ENCODE measurements at places on chromosomes 6 and 20. TPM values are rescaled to one million over a fixed set of nuclear protein-coding genes. Genes with fewer than 3 reads are reported as not detected.

DNA sequence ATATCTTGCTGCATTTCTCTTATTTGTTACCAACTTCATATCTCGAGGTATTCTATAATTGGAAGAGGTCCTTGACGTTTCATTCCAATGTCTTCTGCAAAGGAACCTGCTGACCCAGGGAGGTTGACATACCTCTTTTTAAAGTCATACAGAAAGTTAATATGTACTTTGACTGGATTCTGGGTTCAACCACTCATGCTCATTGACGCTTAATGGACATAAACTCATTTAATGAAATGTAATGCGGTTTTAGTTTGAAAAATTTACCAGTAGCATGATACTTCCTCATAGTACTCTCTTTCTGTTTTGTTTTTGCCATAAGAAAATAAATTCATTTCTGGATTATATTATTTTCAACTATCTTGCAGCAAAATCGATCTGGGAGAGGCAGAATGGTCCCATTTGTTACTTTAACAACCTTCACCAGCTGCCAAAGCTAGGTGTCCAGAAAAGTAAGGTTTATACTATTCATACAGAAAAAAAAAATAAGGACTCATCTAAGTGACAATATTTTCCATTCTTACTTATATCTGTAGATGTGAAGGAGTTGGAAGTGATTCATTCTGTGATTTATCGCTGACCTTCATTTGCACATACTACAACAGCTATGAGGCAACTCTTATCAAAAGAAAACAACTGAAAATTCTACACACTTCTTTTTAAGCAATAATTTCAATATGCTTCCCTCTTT is 101.6 kb downstream of the ATXN1 start:
- H3K27me3 ChIP-seq: no peaks in the 10 kb centered on the region
- peaks cover 11% of the 10 kb centered on the region for H3K36me3 ChIP-seq
- H3K27ac ChIP-seq: no peak overlapping the region
- H3K4me3 ChIP-seq: no peak overlapping the region

The TRAPPC3L gene
- not detected for polyA plus RNA-seq

The HRH3 gene
- polyA plus RNA-seq: 0.09 TPM

GRCh38 chr6:4314201-4314707 is 178.9 kb upstream of the ECI2 start:
- H3K4me3 ChIP-seq: no peak overlapping the region
- H3K27ac ChIP-seq: no peak overlapping the region
- DNase-seq: no peak
- peaks cover 17% of the 10 kb centered on the region for H3K4me1 ChIP-seq
- no peaks in the 10 kb centered on the region for H3K36me3 ChIP-seq
- no peaks in the 10 kb centered on the region for H3K27me3 ChIP-seq

GRCh38 chr6:135481783-135482369 is 15.7 kb downstream of the AHI1 start:
- H3K4me3 ChIP-seq: no peak overlapping the region
- peaks cover 45% of the 10 kb centered on the region for H3K36me3 ChIP-seq
- no peak overlapping the region for H3K27ac ChIP-seq
- no peaks in the 10 kb centered on the region for H3K4me1 ChIP-seq

DNA sequence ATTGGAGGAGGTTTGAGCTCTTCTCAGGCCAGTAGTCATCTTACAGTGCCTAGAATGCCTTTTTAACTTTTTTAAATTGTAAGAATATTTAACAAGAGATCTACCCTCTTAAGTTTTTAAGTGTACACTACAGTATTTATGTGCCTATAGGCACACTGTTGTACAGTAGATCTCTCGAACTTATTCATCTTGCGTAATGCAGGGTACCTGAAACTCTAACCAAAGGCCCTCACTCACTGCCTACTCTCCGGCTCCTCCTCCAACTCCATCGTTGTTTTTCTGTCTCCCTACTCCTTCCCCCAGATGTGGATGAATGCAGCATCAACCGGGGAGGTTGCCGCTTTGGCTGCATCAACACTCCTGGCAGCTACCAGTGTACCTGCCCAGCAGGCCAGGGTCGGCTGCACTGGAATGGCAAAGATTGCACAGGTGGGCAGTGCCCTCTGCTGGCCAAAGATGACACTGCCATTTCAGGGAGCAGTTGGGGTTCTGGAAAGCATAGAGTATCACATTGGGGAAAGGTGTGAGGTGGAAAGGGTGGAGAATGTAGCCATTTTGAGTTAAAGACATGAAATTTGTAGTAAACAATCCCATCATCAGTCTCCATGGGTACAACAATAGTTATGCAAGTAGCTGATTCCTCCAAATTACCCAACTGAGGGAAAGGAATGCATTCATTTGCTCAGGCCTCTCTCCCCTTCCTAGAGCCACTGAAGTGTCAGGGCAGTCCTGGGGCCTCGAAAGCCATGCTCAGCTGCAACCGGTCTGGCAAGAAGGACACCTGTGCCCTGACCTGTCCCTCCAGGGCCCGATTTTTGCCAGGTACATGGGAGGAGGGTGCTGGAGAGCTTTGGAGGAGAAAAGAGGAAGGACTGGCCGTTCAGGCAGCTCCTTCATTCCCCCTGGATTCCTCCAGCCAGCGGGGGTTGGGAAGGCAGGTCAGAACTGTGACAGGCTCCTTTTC is 18.4 kb upstream of the ZNF76 start:
- no peaks in the 10 kb centered on the region for H3K27me3 ChIP-seq
- peaks cover 17% of the 10 kb centered on the region for H3K4me1 ChIP-seq
- H3K36me3 ChIP-seq: peaks cover 25% of the 10 kb centered on the region

DNA sequence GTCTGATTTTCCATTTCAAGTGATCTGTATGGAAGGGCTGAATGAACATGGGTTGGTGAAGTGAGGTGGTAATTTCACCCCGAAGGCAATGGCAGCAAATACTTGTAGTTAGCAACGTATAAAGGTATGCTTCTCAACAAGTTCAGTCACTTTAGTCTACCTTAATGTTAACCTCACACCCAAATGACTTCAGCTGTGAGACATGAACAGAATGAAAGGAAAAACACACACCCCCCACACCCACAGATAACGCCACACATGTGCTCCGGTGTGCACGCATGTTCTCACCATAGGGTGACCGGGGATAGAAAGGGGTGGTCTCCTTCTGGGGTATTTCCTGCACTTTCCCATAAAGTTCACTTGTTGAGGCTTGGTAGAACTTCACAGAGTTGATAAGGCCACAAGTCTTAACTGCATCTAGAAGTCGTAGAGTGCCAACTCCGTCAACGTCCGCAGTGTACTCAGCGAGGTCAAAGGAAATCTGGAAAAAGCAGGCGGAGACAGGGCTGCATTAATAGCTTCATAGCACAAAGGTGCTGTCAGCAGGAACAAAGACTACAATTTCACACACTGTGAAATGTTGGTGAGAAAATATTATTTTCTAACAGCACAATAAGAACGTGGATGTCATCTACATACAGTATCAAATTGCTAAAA is 284.8 kb downstream of the GMDS start:
- no peaks in the 10 kb centered on the region for H3K4me1 ChIP-seq
- H3K4me3 ChIP-seq: no peak overlapping the region
- H3K36me3 ChIP-seq: no peaks in the 10 kb centered on the region
- no peaks in the 10 kb centered on the region for H3K27me3 ChIP-seq

- H3K4me3 ChIP-seq: peak overlapping the region; percentile 89
- H3K4me1 ChIP-seq: peaks cover 12% of the 10 kb centered on the region
- peaks cover 2% of the 10 kb centered on the region for H3K27me3 ChIP-seq
- no peaks in the 10 kb centered on the region for H3K36me3 ChIP-seq
- H3K27ac ChIP-seq: peak overlapping the region; percentile 89
- DNase-seq: peak; percentile 52
These were observed 472 bp upstream of the PAQR8 start for GRCh38 chr6:52361414-52361944.

The ZSCAN23 gene
- 5.1 TPM for polyA plus RNA-seq

GRCh38 chr6:120230008-120230407 is 880.4 kb upstream of the MAN1A1 start:
- H3K27ac ChIP-seq: no peak overlapping the region
- no peaks in the 10 kb centered on the region for H3K36me3 ChIP-seq
- H3K4me3 ChIP-seq: no peak overlapping the region
- DNase-seq: no peak

DNA sequence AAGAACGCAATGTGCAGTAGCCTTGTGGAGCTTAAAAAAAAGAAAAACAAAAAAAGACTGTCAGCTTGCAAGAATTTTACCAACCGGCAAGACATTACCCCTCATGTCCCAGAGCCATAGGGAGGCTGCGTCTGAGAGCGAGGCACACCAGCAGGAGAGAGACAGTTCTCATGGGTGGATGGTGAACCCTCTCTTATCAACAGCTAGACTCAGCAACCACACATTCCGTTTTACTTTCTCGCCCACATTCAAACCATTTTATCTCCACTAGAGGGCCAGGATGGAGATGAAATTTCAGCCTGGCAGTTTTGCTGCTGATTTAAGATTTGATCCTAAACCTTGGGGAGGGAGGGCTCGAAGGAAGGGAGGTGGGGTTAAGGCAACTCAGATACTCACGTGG is 247.0 kb downstream of the ATXN1 start:
- H3K27ac ChIP-seq: no peak overlapping the region
- DNase-seq: peak; percentile 60
- H3K4me3 ChIP-seq: no peak overlapping the region

The ANKS1A gene
- polyA plus RNA-seq: 39.8 TPM

- no peak for DNase-seq
- no peak overlapping the region for H3K4me3 ChIP-seq
- no peak overlapping the region for H3K27ac ChIP-seq
- H3K36me3 ChIP-seq: peaks cover 7% of the 10 kb centered on the region
These were observed 3.9 kb upstream of the TRIM39 start for GRCh38 chr6:30322527-30323501.

DNA sequence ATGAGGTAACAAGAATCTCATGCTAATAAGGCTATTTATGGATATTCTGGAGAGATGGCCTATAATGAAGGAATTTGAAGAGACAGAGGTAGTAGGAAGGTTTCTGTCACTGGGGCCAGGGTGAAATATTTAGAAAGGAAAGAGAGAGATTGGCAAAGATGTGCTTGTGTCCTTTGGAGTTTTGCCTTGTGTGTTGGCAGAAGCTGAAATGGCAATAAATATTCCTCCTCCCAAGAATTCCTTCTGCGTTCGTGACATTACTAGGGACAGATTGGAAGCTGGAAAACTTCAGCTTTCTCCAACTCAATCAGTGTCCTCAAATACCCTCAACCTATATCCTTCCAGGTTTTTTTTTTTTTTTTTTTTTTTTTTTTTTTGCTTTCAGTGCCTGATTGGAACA is 6.3 kb downstream of the SAMD5 start:
- DNase-seq: peak; percentile 24
- H3K36me3 ChIP-seq: no peaks in the 10 kb centered on the region
- H3K27me3 ChIP-seq: peaks cover 13% of the 10 kb centered on the region
- H3K4me3 ChIP-seq: no peak overlapping the region
- no peak overlapping the region for H3K27ac ChIP-seq
- H3K4me1 ChIP-seq: no peaks in the 10 kb centered on the region

DNA sequence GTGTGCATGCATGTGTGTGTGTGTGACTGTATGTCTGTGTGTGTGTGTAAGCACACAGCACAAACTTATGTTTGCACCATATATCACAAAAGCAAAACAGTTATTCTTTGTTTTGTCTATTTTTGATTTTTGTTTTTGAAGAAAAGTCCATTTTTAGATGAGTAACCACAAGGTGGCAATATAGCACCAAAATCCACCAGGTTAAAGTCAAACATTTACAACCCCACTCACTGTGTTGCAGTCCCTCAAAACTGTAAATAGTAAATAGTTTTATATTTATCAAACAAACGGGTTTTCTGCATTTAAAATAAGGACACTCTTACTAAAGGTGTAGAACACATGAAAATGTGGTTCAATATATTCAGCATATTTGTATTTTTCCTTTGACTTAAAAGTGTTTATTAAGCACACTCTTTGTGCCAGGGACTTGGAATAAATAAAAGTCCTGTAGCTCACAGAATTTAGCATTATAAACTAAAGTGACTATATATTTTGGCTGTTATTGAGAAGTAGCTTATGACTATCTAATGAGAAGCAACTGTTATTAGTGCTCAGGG is 118.5 kb downstream of the GFRAL start:
- no peak overlapping the region for H3K27ac ChIP-seq
- H3K27me3 ChIP-seq: no peaks in the 10 kb centered on the region
- H3K4me1 ChIP-seq: no peaks in the 10 kb centered on the region
- no peak overlapping the region for H3K4me3 ChIP-seq
- H3K36me3 ChIP-seq: no peaks in the 10 kb centered on the region

- H3K36me3 ChIP-seq: no peaks in the 10 kb centered on the region
- H3K27me3 ChIP-seq: peaks cover 19% of the 10 kb centered on the region
- DNase-seq: no peak
- H3K4me1 ChIP-seq: no peaks in the 10 kb centered on the region
These were observed 26.9 kb downstream of the FOXF2 start for GRCh38 chr6:1416191-1416760.

DNA sequence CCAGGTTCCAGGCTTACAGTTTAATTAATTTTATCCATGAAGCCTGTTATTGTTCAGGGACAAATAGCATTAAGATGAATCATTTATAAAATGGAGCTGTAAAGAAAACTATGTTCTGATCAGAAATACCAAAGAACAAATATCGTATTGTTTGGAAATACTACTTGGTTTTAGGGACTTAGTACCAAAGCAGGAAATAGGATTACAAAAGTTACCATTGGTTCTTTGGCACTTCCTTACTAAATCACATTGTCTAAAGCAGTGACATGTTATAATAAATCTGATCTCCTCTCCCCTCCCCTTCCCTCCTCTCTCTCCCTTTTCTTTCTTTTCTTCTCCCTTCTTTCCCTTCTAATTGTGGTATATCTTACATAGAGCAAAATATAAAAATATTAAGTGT is 29.6 kb downstream of the CRYBG1 start:
- H3K4me1 ChIP-seq: no peaks in the 10 kb centered on the region
- no peak overlapping the region for H3K4me3 ChIP-seq
- H3K27ac ChIP-seq: no peak overlapping the region
- DNase-seq: no peak
- no peaks in the 10 kb centered on the region for H3K27me3 ChIP-seq
- H3K36me3 ChIP-seq: no peaks in the 10 kb centered on the region

GRCh38 chr20:23159256-23159946 is 73.3 kb upstream of the CD93 start:
- no peak overlapping the region for H3K4me3 ChIP-seq
- H3K27me3 ChIP-seq: no peaks in the 10 kb centered on the region

GRCh38 chr20:39049148-39049547 is 87.0 kb downstream of the DHX35 start:
- H3K27ac ChIP-seq: no peak overlapping the region
- H3K4me1 ChIP-seq: peaks cover 8% of the 10 kb centered on the region
- peaks cover 3% of the 10 kb centered on the region for H3K36me3 ChIP-seq
- peaks cover 4% of the 10 kb centered on the region for H3K27me3 ChIP-seq
- H3K4me3 ChIP-seq: no peak overlapping the region
- DNase-seq: no peak

DNA sequence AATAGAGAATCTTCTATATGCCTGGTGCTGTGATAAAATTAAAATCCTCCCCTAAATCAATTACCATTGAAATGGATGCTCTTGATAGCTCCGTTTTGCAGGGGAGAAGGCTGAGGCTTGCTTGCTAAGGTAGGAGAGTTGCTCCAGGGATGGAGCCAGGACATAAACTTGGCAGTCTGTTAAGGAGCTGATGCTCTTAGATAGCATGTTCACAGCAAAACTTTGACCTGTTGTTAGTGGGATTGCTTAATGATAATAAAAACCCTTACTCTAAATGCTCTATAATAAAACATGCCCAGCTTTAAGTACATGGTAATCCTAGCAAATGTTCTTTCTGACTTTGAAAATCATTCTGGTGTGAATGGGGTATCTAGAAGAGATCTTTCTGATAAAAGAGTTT is 228.4 kb upstream of the JAG1 start:
- H3K27me3 ChIP-seq: no peaks in the 10 kb centered on the region
- no peaks in the 10 kb centered on the region for H3K4me1 ChIP-seq
- H3K36me3 ChIP-seq: no peaks in the 10 kb centered on the region
- peak; percentile 33 for DNase-seq

GRCh38 chr20:45920462-45921336 is 8.7 kb upstream of the PLTP start:
- DNase-seq: no peak
- H3K27ac ChIP-seq: peak overlapping the region; percentile 69
- H3K4me1 ChIP-seq: peaks cover 50% of the 10 kb centered on the region
- H3K4me3 ChIP-seq: no peak overlapping the region

The TINAG gene
- polyA plus RNA-seq: not detected

The PRICKLE4 gene
- polyA plus RNA-seq: 2.8 TPM
